ENCODE measurements at places on chromosomes 7 and 10.

- no peak for DNase-seq
These were observed 20.3 kb downstream of the H2AZ2 start for GRCh38 chr7:44827567-44827966.

- DNase-seq: no peak
These were observed 204.6 kb upstream of the POM121L12 start for GRCh38 chr7:52830801-52831200.

GRCh38 chr7:77954773-77955555 lies 156.4 kb downstream of the PHTF2 start:
- no peak for DNase-seq

DNA sequence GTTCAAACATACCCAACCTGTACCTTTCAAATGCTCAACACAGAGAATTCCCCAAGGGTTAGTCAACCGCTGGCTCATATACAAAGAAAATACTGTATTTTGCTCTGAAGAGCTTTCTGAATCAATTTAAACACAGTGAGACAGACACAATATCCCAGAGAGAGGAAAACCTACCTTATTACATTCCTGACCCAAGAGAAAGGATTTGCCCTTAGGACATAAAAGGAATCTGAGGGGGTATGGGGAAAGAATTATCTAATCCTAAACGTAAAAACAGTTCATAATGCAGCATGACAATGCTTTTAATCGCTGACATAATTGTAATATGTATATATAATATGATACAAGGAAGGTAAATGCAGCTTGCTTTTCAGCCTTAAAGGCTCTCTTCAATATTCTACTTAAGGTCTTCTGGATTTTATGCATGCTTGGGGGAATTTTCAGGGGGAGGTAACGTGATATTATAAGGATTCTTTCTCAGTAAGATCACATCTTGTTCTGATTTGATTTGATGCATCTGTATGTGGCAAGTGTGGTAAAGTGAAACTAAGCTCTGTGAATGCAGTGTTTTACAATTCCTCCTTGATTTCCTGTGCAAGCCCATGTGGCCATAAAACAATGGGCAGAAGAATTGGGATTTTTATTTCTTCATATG lies 240.5 kb downstream of the GLI3 start:
- no peak for DNase-seq

GRCh38 chr10:18607503-18608378 lies 43.6 kb downstream of the NSUN6 start:
- no peak for DNase-seq

DNA sequence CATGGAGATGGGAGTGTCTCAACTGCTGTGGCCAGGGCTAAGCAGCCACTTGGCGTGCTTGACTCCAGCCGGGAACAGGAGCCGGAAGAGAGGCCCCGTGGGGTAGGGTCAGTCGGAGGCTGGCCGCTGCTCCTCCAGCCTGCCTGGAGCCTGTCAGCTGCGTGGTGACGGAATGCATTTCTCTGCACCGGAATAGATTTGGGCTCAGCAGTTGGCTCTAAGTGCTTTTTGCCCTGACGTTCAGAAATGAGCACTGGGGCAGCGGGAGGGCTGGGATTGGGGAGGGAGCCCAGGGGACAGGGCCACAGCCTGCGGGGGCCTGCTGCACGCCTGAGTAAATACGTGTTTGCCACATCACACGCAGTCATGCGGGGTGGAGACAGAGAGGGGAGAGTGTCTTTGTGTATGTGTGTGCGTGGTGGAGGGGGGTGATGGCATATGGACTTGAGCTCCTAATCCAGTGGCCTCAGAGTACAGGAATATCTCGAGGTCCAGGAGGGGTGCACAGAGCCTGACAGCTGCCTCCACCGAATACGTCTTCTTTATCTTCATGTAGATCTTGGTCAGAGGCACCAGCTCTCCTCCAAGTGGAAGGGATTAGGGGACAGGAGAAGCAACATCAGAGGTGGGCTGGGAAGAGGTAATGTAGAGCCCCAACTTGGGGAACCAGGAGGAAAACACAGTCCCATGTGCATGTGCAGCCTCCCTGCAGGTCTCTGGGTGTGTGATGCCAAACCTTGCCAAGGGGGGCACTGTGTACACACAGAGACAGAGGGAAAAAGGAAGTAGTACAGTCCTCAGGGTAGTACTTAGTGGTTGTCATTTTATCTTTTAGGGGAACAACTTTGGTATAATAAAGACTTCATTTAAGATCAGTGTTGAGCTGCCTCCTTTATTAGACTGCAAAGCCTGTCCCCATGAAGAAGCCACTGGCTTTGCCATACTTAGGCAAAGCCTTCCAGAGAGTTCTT lies 151.4 kb downstream of the CDH23 start:
- DNase-seq: peak; percentile 52

DNA sequence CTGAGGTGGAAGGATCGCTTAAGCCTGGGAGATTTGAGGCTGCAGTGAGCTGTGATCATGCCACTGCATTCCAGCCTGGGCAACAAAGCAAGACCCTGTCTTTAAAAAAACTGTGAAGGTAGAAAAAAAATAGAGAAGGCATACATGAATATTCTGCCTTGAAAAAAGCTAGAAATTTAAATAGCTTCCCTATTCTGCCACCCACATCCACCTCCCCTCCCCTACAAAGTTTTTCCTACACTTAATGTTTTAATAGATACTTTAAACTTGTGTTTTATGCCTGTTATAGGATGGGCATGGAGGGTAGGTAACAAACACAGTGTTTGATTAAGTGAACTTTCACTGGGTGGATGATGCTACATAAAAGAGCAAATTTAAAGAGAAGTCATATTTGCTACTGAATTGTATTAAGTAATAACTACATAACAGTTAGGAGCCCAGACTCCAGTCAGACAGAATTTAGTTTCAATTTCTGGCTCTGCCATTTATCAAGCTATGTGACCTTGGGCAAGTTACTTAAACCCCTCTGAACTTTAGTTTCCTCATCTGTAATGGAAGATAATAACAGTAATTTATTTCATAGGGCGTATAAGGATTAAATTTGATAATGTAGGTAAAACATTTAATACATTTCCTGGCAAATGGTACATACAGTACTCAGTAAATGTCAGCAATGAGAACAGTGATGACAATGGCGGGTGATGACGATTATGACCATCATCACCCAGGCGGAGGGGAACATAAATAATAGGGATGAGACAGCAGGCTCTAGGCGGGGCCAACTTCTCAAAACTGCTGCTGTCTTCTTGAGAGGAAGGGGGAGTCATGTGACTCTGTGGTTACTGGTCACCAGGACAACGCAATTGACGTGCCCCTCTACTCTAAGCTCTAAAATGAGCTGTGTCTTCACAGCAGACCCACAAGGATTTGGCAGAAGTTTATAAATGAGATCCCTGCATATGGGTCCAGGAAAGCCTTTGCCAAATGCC lies 15.8 kb downstream of the DNMBP start:
- no peak for DNase-seq

DNA sequence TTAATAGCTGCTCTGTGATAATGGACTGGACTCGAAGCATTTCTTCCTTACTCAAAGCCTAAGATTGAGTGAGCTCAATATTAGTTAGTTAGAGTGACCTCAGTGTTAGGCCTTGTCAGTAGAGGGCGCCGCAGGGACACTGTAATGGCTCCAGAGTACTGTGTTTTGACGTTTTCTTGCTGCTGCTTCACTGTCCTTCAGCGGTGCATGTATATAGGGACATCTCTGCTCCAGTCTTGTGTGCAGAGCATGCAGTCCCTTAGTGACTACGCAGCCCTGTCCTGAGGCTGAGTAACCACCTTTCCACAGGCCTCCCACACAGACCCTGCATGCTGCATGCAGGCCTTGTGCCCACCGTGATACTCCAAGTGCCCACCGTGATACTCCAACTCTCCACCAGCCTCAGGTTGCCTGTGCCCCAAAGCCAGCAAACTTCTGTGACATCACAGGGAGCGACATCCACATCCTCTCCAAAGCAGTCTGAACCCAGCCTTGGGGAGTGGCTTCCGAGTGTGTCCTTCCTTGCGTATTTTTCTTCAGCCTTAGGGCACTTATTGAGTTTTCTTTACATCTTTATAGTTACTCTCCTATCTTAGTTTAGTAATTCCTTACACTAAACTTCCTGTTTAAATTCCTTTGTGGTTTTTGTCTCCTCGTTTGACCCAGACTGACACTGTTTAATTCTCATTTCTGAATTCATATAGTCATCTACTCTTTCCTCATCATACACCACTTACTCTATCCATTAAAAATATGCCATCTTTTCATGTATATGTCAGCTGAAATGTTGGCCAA lies 118.2 kb downstream of the JAZF1 start:
- peak; percentile 87 for DNase-seq

GRCh38 chr7:82625377-82625776 lies 181.8 kb upstream of the CACNA2D1 start:
- no peak for DNase-seq

DNA sequence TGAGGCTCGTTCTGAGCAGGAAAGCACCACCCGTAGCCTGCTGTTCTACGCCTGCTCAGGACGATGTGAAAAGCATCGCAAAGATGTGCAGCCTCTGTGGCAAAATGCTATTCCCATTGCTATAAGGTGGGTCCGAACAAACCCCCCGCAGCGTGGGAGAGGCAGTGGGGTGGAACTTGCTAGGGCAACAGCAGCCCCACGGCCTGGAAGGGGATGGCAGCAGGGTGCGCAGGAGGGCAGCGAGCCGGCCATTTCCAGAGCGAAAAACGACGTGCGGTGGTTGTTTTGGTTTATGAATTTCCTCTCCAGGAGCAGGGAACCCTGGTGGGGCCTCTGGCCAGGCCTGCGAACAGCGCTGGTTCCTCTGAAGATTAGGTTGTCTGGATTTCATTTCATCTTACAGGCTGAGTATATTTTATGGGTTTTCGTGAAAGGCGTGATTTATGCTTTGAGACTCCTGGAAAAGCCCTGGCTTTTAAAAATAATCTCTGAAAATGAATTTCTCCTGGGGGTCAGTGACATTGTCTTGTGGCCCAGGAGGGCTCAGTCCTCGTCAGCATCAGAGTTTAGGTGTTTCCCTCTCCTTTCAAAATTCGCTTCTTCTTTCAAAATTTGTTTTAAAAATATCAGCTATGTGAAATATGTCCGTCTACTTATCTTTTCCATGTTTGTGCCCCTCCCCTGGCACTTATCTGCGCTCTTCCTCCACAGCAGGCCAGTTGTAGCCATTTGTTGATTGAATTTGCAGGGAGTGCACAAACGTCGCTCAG lies 42.3 kb upstream of the UBE3C start:
- no peak for DNase-seq

DNA sequence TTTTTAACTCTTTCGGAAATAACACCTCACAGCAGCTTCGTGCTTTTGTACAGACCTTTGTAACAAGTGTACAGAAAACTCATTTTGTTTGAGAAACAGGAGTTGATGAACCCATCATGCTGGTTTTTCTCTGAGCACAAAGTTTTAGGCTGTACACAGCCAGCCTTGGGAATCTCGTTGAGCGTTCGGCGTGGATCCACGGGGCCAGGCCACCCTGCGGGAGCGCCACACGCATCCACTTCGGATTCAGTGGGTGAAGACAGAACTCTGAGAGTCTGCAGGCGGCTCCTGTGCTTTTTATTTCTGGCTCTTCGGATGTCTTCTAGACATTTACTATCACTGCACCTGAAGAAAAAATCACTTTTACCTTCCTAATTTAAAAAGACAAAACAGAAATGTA lies 131.2 kb downstream of the SMURF1 start:
- DNase-seq: no peak

- no peak for DNase-seq
These were observed 138.5 kb downstream of the ZNF438 start for GRCh38 chr10:30893208-30893607.

Data from WTC11 (cell line).